Endothelial cell of umbilical vein (primary cell): ENCODE measurements at places on chromosomes 13 and 19. TPM values are rescaled to one million over a fixed set of nuclear protein-coding genes. Genes with fewer than 3 reads are reported as not detected.

Gene RAB3D
- total RNA-seq: 41.1 and 48.2 TPM in 2 replicates

Gene ANKLE1
- total RNA-seq: 3.1 and 5.2 TPM in 2 replicates

Gene ZNF69
- total RNA-seq: 1.2 and 5.6 TPM in 2 replicates

Gene SRRM5
- 0.27 and 0.32 TPM in 2 replicates for total RNA-seq
